ENCODE measurements at places on chromosomes 7 and 10.

DNA sequence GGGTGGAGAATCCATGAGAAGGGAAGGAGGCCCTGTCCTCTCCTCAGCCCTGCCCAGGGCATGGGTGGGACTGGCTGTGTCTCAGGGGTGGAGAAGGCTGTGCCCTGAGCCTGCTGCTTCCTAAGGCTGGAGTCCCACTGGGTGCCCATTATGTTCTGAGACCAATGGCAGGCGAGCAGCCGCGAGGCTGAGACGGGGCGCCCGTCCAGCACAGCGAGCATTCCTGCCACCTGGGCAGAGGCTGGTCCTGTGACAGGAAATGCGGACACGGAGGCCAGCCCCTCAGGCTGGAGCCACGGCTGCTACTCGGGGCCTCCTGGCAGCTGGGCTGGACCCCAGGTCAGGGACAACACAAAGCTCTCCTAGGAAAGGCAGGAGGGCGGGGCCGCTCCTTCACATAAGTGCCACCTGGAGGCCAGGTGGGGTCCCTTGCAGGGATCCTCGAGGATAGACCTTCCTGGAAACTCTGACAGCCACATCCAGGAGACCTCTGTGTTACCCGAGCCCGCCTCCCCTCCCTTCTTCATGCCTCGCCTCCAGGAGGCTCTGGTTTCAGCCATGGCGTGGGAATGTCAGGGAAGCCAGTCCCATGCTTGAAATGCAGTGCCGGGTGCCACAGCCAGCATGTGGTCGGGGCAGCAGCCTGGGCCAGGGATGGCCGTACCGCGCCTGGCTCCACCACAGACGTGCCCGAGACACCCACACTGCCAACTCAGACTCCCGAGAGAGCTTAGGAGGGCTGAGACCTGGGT, 173.9 kb downstream of the USP6NL start:
- DNase-seq = no peak

DNA sequence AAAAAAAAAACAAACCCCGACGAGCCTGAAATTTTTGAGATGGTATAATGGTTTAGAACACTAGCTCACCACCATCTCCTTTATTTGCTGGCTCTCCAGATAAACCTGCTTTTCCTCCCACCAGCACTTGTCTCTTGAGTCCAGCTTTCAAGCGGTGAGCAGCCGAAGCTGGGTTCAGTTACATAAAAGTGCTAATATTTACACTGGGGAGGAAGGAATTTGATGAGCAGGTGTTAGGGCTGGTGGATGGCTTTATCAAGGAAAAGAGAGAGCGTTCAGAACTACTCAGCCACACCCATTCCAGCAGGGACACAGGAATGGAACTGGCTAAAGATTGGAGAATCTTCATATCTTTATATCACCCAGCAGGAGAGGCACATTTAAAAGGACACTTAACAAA, 6.6 kb upstream of the CALML3 start:
- DNase-seq = no peak

GRCh38 chr7:35874886-35875285, 74.0 kb downstream of the SEPTIN7 start:
- DNase-seq = no peak

- DNase-seq = no peak
These were observed 1.9 kb downstream of the GRID1 start for GRCh38 chr10:86364491-86365345.

Data from CD4-positive, alpha-beta T cell treated with Interleukin-4 for 4 hours (primary cell).